G401 (cell line): ENCODE measurements at places on chromosomes 12 and 14. TPM values are rescaled to one million over a fixed set of nuclear protein-coding genes. Genes with fewer than 3 reads are reported as not detected.

BICDL1 gene
- total RNA-seq = 13.5 and 14.2 TPM in 2 replicates

RASSF9 gene
- total RNA-seq = 0.31 TPM in 1 of 2 replicates, not detected in the other

FAM186B gene
- 0.06 TPM in 1 of 2 replicates, not detected in the other for total RNA-seq

OAS2 gene
- not detected in 2 replicates for total RNA-seq

PGF gene
- 1.8 and 3.9 TPM in 2 replicates for total RNA-seq

IGF1 gene
- total RNA-seq = not detected in 2 replicates

KRT5 gene
- total RNA-seq = not detected in 2 replicates

KLRD1 gene
- not detected in 2 replicates for total RNA-seq

ARG2 gene
- 82.0 and 91.5 TPM in 2 replicates for total RNA-seq

SLCO1A2 gene
- not detected in 2 replicates for total RNA-seq

FOXA1 gene
- not detected in 2 replicates for total RNA-seq

AMN gene
- total RNA-seq = not detected in 2 replicates

TCL1B gene
- total RNA-seq = not detected in 2 replicates

TC2N gene
- total RNA-seq = not detected in 2 replicates

SLC15A4 gene
- total RNA-seq = 32.8 and 48.6 TPM in 2 replicates

FITM1 gene
- 0.88 TPM in 1 of 2 replicates, not detected in the other for total RNA-seq

AP4S1 gene
- 5.2 and 12.6 TPM in 2 replicates for total RNA-seq

ITGA7 gene
- 0.58 and 3.0 TPM in 2 replicates for total RNA-seq

CCDC184 gene
- 0.03 and 0.06 TPM in 2 replicates for total RNA-seq

NRL gene
- total RNA-seq = 1.3 and 2.8 TPM in 2 replicates

LRRK2 gene
- not detected in 2 replicates for total RNA-seq

FOXJ2 gene
- 3.4 and 8.1 TPM in 2 replicates for total RNA-seq

HNF1A gene
- not detected in 2 replicates for total RNA-seq

SSTR1 gene
- total RNA-seq = not detected in 2 replicates

RFLNA gene
- 2.1 and 2.3 TPM in 2 replicates for total RNA-seq

GPRC5D gene
- total RNA-seq = not detected in 2 replicates

ALG10 gene
- 5.0 and 13.9 TPM in 2 replicates for total RNA-seq

MEG3 gene
- total RNA-seq = 3.4 TPM in 1 of 2 replicates, not detected in the other

KRT6A gene
- total RNA-seq = not detected in 2 replicates

A2ML1 gene
- not detected in 2 replicates for total RNA-seq

TAS2R7 gene
- not detected in 2 replicates for total RNA-seq

RGS6 gene
- not detected in 2 replicates for total RNA-seq

DENND5B gene
- 6.1 and 13.0 TPM in 2 replicates for total RNA-seq

RPL36AL gene
- total RNA-seq = 173 and 210 TPM in 2 replicates

ANKLE2 gene
- total RNA-seq = 27.9 and 34.3 TPM in 2 replicates

SMCO2 gene
- total RNA-seq = not detected in 2 replicates
